LNCaP clone FGC (cell line): ENCODE measurements at places on chromosomes 3 and 15.
A peak's percentile ranks its signal among the peaks of the same experiment; 100 is the strongest.

DNA sequence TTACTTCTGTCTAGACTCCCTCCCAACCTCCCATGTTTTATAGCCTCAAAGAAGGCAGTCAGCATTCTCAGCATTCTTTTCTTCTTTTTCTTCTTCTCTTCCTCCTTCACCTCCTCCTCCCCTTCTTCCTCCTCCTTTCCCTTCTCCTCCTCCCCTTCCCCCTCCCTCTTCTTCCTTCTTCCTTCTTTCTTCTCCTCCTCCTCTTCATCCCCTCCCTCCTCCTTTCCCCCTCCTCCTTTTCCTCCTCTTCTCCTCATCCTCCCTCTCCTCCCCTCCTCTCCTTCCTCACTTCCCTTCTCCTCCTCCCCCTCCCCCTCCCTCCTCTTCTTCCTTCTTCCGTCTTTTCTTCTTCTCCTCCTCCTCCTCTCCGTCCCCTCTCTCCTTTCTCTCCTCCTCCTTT, 3.6 kb upstream of the LPCAT4 start:
- DNase-seq, result no peak

- no peak for DNase-seq
Measured at GRCh38 chr3:43776101-43776500, 85.4 kb downstream of the ABHD5 start.

GRCh38 chr15:63051156-63052066, 8.9 kb downstream of the TPM1 start:
- DNase-seq, result peak; percentile 82

DNA sequence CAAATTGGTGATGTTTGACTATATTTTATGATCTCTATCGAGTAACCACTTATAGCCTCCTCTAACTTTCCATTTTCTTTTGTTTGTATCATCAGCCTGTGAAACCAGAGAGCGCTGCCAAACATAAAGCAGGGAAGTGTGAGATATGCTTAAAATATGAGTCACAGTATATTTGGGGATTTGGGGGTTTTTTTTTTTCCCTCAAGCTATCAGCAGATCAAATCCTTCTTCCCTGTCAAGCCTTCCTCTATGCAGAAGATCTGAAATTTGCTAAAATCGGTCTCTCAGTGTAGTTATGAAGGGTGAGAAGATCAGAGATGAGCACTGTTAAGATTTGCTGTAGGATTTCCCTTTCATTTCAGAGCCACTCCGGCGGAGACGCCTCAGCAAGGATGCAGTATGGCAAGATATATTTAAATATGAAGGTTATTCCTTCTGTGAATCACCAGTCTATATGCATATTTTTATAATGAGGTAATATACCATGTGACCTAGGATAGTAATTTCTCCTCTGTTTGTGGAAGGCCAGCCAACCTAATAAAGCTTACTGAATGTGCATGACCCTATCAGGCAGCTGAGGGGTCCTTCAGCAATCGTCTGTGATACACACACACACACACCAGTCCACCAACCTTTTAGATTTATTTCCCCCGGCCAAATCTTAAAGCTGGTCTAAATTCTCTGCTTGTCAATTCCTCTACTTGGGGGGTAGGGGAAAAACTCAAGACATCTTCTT, 474.1 kb downstream of the FOXP1 start:
- DNase-seq, result no peak

GRCh38 chr15:51112078-51112477, 17.4 kb upstream of the TNFAIP8L3 start:
- DNase-seq, result no peak

DNA sequence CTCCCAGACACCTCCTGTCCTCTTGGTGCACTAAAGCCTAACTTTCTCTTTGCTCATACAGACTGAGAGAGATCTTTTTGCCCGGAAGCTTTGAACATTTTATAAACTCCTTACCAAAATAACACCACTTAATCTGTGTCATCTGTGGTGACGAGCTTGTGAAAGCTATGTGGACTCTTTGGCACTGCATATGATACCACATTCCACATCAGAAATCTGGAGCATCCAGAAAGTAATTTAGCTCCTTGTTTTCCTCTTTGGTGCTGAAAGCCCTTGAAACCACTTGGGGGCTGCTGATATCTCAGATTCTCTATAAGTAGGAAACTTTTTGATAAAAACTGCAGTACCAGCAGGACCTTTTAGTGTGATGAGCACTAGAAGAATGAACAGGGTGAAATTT, 128.3 kb downstream of the ALCAM start:
- no peak for DNase-seq

GRCh38 chr15:37425541-37425940, 325.2 kb upstream of the MEIS2 start:
- no peak for DNase-seq

DNA sequence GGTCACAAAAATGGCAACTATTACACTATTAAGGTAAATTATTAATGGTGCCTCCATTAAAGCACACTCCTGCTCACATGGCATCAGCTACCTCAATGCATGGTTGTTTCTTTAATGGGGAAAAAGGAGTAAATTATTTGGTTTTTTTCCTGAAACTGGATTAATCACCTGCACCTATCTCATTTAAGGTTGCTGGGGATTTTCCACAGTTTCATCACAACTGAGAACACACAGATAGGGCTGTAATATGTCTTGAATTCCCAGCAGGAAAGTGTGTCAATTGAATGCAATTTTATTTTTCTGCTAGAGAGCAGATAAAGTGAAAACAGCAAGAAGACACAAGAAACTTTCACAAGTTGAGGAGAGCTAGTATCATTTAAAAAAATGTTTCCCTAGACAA, 36.4 kb downstream of the RFTN1 start:
- DNase-seq, result no peak

GRCh38 chr3:77873598-77873997, 833.7 kb downstream of the ROBO2 start:
- no peak for DNase-seq

GRCh38 chr15:91609966-91610365, 243.5 kb upstream of the SLCO3A1 start:
- no peak for DNase-seq

- DNase-seq, result no peak
Measured at GRCh38 chr3:43894176-43895049, 203.7 kb downstream of the ABHD5 start.

DNA sequence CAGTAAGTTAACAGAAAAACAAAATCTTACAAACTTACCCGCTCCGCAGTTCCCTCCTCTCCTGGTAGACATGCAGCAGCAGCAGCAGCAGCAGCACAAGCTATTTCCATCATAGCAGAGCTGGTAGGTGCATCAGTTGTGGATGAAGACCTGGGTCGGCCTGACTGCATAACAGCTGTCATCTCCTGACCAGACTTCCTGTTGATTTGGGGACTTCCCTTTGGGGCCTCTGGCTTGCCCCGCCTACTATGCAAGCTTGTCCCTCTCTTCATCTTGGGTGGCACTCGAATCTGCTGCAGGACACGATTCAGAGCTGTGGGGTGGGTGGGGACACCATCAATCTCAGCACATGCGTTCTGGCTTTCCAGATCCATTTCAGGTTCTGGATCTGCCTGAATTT, 65.7 kb downstream of the TMCC1 start:
- no peak for DNase-seq

GRCh38 chr15:99706557-99707303, 26.5 kb downstream of the LYSMD4 start:
- no peak for DNase-seq

DNA sequence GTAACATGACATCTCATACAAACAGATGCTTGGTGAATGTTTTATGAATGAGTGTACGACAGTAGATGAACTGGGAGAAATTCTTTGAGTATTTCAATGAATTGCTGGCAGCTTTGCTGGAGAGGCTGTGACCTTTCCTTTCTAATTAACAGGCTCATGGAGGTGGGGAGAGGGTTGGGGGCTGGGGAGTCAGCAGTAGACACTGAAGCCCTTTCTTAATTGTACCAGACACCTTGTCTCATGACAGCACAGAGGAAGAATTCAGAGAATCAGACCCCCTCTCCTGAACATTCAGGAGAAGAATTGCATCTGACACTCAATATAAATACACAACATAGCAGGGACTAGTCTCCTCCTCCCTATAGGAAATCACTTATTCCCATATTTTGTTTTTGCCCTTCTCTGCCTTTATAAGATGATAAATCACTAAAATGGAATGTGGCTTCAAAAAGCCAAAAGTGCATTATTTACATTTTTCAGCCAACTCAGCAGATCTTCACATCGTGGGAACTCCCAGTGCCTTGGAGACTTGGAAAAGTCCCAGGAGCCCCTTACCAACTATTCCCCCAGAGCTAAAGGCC, 66.2 kb upstream of the TPM1 start:
- DNase-seq, result no peak

GRCh38 chr3:184333190-184333589, 4.2 kb upstream of the FAM131A start:
- DNase-seq, result no peak

GRCh38 chr3:88180398-88180999, 30.7 kb downstream of the C3orf38 start:
- peak; percentile 46 for DNase-seq

GRCh38 chr3:69248436-69248835, 126.0 kb upstream of the LMOD3 start:
- no peak for DNase-seq

DNA sequence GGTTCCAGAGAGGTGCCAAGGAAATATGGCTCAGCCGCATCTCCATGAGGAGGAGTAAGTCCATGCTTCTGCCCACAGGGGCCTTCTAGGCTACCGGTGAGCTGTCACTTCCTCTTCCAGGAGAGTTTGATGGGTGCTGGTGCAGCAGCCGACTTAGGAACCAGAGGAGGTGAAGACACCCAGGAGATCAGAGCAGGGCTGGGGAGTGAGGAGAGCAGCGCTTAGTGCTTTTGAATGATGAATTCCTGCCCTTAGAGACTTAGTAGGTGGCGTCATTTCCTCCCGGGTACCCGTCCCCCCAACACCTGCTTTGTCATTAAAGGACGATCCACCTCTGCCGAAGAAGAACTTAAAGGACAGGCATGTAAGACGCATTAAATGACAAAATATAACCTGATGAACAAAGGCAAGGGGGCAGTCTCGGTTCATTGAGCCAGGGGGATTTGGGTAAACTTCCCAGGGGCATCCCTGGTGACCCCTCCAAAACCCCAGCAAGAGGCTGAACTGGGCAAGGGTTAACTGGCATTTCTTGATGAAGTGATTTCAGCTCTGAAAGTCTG, 67.6 kb downstream of the HES1 start:
- no peak for DNase-seq

DNA sequence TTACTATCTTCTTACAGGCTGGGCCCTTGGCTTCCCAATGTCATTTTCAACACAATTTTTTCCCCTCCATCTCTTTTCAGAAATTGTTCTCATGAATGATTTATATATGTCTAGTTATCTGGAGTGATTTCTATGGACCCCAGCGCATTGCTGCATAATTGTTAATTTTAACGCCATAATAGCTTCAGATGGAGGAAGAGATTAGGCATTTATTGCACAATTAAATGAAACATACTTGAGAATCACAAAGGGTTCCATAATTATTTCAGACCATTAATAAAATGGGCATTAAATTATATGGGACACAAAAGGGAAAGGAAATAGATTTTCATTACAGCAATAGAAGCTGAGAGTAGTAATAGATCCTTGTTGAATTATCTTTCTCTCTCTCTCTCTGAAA, 70.3 kb upstream of the SOX14 start:
- DNase-seq, result no peak

DNA sequence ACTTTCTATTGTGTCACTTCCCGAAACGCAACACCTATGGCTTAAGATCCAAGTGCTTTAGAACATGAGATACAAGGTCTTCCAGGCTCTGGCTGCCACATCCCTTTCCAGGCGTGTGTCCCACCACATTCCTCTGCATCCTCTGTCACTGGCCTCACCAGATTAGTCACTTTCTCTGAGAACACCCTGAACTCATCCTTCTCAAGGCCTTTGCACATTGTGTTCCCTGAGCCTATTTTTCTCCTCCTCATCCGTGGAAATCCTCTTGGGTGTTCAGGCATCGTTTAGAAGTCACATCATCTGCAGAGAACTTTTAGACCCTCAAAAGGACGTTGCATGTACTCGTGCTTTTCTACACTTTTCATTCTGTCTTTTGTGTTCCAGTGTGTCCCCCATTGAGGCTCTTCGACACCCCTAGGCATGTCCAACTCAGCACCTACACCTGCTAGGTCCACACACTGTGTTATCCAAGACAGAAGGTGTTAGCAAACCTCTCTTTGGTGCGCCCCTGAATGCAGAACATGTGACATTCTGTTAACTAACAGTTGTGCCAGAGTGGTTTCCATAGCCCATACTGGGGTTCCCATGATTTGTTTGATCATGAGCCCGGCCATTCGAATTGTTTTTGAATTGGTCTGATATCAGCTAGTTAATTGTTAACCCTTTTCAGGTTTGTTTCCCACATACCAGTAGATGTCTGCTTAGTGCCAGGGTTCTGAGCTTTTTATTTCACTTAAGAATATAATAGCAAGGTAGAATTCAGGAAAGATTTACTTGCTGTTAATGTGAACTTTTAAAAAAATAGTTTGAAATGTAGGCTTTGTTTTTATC, 67.2 kb downstream of the LPP start:
- DNase-seq, result no peak

GRCh38 chr3:133593243-133593642, 19.8 kb downstream of the CDV3 start:
- no peak for DNase-seq

DNA sequence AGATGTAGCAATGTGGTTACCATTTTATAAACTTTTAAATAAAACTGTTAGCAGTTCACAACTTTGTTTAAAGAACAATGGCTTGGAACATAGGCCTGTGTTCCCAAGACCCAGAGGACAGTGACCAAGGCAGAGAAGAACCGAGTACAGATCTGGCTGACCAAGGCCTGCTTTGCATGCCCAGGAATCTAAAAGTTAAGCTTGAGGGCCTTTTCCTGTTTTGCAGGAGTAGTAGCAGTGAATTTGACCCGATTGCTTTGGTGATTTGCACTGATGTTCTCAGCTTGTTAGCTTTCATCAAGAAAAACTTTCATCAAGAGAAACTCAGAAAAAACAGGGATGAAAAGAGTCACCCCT, 9.9 kb downstream of the FILIP1L start:
- no peak for DNase-seq

DNA sequence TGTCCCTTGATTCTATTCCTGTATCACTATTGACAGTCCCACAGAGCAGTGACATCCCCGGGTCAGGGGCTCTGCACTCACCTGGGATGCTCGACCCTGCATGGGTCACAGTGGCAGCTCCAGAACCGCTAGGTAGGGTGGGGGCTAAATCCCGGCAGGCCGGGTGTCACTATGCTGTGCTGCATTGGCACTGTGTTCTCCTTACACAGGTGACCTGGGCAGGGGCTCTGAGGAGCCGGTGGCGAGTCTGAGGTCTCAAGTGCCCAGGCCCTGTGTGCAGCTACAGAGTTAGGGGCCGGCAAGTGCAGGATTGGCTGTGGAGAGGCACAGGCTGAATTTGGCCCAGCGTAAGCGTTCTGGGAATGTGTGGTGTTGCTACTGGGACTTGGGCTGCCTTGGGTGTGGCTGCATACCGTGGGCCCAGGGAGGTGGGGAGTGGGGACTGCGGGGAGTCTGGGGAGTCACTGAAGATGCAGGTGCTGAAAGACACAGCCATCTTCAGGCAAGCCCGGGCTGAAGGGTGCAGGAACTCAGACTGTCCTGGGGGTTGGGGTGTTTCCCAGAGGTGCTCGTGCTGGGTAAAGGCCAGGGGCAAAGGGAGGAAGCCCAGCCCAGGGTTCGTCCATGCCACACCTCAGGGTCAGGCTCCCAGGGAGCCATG, 102.6 kb upstream of the PRR20G start:
- DNase-seq, result no peak
